RWPE1 (cell line): ENCODE measurements at places on chromosomes 11 and 22.

DNA sequence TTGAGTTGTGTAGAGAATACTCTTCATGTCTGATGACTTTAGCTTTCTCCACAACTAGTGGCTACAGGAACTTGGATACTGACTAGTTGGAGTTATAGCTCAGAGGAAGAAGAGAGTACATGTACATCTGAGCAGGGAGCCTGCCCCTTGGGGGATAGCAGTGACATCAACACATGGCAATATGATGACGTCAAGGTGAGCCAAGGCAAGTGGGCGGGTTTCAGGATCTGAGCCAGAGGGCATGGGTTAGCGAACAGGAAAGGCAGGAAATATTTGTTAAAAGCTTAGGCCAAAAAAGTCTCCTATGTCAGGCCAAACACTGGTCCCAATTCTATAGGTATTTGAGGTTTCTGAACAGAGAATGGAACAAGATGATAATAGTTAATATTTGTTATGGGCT is 42.0 kb upstream of the HORMAD2 start:
- DNase-seq, result peak; percentile 34

DNA sequence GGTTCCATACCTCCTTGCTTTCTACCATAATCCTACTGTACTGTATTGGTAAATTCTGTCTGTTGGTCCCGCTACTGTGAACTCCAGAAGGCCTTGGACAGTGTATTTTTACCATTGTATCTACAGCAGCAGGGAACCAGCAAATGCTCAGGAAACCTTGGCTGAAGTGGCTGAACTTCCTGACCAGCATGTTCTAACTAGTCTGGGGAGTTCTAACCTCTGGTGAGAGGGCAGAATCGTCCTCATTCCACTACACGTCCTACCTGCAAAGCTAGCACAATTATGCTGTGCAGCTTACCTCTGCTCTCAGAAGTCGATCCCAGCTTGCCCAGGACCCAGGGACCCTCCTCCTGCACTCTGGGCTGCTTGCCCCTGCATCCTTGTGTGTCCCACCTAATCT is 283.1 kb downstream of the TENM4 start:
- DNase-seq, result no peak

DNA sequence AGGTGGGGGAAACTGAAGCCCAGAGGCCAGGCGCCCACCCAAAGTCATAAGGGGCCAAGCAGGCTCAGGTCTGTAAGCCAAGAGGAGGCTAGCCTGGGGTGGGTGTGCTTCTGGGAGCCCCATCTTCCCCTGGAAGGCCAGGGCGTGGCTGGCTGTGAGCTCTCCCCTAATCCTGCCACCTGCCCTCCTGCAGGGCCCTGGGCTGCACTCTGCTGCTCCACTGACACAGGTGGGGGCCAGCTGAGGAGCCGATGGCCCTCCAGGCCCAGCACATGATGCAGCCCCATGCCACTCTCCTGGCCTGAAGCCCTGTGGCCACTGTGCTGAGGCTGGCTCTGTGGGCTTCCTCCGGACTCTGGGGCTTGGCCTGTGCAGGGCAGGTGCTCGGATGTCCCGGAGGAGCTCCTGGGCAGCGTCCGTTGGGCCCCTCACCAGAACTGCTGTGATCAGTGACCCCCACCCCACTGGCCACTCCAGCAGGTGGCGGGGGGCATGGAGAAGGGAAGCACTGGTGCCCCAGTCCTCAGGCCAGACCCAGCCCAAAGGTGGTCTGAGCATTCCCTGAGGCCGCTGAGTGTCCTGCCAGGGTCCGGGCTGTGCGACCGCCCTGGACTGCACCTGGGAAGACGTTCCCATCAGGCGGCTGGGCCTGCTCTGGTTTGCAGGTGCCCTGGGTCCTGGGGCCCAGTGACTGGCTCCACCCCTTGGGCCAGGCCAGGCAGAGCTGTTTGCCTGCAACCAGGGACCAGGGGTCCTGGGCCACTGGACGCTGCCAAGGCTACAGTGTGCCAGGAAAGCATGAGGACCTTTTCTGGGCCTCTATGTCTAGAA is 8.5 kb downstream of the PIM3 start:
- DNase-seq, result no peak

DNA sequence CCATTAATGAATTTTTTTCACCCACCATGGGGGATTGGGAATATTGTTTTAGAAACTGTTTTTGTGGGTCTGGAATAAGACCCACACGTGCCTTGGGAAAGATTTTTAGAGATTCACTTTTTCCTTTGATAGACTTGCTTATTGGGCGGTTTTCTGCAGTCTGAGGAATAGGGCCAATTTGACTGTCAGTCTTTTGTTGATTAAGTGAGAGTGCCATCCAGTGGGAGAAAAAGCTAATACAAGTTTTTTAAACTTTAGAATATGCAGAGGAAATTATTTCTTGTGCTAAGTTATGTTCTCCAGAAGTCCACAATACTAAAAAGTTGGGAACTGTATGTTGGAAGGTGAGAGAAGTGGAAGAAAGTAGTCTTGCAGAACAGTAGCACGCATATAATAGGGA is 56.1 kb downstream of the PRMT3 start:
- DNase-seq, result no peak

DNA sequence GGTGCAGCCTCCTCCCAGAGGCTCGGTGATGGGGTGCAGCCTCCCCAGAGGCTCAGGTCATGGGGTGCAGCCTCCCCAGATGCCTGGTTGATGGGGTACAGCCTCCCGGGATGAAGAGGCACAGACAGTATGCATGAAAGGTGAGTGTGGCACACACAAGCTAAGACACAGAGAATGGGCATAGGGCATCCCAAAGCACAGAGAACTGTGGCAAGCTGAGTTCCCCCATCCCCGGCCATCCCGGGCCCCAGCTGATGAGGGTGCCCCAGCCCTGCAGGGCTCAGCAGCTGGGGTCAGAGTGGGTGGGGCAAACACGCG is 4.8 kb upstream of the SYT8 start:
- DNase-seq, result peak; percentile 25

- DNase-seq, result no peak
Measured at GRCh38 chr11:15967966-15968365, 388.4 kb downstream of the SOX6 start.

GRCh38 chr22:46010207-46010867 is 33.4 kb upstream of the WNT7B start:
- no peak for DNase-seq

- peak; percentile 84 for DNase-seq
Measured at GRCh38 chr11:72141066-72141465, 5.5 kb downstream of the FOLR3 start.

DNA sequence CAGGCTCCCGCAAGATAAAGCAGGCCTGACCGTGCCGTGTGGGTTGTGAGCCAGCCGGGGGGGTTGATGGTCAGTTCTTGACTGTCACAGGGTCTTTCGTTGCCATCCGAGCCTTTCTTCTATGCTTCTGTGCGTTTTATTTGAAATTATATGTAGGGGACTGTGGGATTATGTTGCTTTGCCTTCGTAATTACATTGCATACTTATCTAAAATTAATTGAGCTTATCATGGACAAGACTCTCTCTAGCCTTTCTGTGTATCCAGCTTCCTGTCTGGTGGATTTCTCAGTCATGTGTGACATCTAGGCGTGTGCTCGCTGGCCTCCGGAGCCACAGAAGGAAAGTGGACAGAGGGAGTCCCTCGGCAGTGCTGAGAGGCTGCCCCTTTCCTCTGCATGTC is 93.2 kb downstream of the TBC1D22A start:
- DNase-seq, result no peak

GRCh38 chr11:92473736-92474135 is 249.1 kb downstream of the FAT3 start:
- peak; percentile 63 for DNase-seq

GRCh38 chr11:61049859-61050258 is 52.4 kb upstream of the CD5 start:
- no peak for DNase-seq

- no peak for DNase-seq
Measured at GRCh38 chr11:111870522-111870885, 877 bp downstream of the ALG9 start.

DNA sequence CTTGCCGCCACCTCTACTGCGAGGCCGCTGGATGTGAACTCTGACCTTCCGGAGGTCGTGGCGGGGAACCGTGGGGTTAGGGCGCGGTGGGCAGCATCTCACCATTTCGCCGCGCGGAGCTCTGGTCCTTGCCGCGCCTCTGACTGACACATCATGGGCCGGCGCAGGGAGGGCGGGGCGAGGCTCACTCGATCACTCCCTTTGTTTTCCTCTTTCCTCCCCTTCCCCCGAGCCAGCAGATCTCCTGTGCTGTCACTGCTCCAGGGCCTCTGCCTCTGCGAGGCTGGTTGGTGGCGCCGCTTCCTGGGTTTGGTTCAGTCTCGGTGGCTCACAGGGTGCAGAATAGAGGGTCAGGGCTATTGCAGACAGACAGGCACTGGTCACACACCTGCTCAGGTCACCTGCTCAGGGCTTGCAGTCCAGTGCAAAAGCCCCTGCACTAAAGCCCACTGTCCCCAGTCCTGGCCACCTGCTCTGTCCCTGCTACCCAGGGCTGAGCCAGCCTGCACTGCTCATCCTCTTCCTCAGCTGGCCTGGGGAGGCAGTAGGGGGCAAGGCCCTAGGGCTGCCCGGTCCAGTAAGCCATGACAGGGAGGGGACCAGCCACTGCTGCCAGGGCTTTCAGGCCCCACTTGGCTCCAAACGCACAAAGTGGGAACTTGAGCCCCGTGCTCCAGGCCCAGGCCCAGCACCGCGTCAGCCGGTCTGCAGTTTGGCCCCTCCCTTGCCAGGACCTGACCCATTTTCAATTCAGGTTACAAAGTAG is 36.2 kb downstream of the PISD start:
- no peak for DNase-seq

GRCh38 chr11:118827118-118827517 is 36.2 kb upstream of the DDX6 start:
- DNase-seq, result no peak

DNA sequence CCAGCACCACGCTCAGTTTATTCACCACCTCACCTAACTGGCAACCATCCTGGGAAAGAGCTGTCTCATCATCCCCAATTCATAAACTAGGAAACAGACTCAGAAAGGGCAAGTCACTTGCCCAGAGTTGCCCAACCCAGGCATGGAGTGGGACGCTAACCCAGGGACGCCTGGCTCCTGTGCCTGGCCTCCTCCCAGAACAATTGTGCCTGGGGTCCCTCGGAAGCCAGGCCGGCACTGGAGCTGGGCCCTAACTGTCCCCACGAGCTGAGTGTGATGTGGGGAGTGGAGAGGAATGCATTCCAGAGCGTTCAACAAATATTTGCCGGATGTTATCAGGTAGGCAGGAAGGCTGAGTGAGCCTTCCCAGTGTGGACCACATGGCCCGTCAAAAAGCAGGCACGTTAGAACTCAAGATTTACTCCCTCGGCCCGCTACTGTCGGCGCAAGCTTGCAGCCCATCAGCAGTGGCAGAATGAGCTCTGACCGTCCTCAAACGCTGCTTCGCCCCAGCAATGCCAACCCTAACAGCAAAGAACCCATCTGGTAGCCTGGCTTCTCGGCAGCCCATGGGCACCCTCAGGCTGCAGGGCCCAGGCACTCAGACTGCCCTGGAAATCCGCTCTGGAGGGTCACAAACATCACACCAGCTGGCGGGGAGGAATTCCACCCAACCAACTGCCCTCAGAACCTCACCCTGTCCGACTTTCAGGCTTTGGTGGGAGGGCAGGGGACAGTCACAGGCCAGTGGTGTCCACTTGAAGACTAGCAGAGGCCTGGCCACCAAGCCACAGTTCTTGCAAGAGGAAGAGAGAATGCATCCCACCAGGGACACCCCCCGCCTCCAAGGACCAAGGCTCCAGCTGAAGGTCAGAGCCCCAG is 35.6 kb downstream of the MYH9 start:
- DNase-seq, result no peak

GRCh38 chr11:31725176-31725575 is 85.9 kb downstream of the PAX6 start:
- no peak for DNase-seq

GRCh38 chr11:11981840-11982239 is 26.6 kb downstream of the DKK3 start:
- DNase-seq, result no peak

GRCh38 chr22:35834061-35834460 is 116.4 kb downstream of the APOL5 start:
- no peak for DNase-seq

DNA sequence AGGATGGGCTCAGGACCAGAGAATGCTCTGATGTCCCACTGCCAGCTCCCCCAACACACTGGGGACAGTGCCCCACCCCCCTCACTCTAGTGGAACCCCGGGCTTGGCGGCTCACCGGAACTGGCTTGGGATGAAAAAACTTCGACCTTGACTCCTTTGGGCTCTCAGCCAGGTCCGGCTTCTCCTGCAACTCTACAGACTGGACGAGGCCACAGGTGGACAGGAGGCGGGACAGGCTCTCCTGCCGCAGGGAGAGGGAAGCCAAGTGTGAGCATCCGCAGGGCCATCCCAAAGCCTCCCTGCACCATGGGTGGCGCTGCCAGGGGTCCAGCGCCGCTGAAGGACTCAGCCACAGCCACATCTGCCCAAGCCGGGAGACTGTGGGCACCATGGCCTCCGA is 3.7 kb downstream of the RRP7A start:
- no peak for DNase-seq

DNA sequence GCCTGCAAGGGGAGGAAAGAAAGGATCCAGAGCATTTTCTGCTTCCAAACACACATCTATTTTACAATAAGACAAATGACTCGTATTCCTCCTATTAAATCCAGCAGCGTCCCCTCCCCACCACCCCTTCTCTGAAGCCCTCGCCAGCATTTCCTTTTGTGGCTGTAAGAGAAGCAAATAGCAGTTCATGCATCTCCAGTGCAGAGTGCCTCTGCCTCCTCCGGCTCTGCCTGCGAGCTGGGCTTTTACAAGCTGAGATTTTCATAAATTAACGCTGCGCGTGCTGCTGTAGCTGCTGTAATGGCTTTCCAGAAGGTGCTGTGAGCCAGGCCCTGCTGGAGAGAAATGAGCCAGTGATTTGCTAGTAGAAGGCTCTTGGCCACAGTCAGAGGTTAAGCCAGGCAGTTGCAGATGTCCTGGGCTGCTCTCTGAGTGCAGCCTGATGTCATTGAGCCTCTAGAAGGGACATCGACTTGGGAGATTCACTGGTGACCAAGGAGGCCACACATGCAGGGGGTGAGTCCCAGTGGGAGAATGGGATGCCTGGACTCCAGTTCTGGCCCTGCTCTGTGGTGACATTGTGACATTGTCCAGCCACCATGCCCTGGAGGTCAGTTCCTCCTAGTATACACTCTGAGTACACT is 134.5 kb upstream of the NAV2 start:
- no peak for DNase-seq

- DNase-seq, result no peak
Measured at GRCh38 chr11:106101819-106102218, 24.4 kb downstream of the AASDHPPT start.

DNA sequence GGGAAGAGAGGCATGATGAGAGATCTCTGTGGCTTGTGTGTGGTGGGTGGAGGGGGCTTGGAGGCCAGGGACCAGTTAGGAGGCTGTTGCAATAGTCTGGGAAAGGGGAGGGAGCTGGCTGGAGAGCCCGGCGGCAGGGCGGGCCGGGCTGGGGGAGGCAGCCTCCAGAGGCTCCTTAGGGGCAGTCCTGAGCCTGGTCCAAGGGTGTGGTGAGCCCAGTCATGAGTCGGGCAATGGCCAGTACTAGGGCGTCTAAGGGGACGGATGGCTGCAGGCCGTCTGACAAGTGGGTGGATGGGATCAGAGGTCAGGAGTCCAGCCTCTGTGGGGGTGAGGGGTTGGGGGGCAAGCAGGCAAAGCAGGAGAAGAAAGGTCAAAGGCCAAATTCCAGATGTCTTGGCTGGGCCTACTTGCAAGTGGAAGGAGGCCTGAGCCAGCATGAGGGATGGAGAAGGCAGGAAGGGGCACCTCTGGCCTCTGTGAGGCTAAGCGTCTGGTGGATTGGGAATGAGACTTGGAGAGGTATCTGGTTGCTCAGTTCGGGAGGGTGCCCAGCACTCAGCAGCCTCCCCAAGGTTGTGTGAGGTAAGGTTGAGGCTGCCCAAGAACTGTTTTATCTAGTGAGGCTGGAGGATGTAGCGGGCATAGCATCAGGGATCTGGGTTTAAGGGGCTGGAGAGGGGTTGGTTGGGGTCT is 6.0 kb upstream of the CD248 start:
- no peak for DNase-seq
